ENCODE measurements at places on chromosomes 11 and 22.

DNA sequence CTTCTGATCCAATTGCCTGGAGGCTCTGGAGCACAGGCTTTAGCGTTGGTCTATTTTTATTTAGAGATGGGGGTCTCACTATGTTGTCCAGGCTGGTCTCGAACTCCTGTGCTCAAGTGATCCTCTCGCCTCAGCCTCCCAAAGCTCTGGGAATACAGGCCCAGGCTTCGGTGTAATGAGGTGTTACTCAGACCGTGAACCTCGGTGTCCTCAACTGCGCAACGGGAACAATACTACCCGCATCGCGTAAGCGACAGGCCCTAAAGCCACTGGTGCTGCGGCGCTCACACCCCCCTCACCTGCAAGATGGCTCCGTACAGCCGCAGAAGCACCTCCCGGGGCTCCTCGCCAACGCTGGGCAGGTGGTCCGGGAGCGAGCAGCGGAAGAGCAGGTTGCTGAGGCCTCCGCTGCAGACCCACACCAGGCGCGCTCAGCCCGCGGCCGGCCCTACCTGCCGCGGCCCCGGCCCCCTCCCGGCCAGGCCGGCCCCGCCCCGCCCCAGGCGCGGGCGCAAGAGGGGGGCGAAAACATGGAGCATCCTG is 628 bp downstream of the CHKB start:
- no peak for DNase-seq

DNA sequence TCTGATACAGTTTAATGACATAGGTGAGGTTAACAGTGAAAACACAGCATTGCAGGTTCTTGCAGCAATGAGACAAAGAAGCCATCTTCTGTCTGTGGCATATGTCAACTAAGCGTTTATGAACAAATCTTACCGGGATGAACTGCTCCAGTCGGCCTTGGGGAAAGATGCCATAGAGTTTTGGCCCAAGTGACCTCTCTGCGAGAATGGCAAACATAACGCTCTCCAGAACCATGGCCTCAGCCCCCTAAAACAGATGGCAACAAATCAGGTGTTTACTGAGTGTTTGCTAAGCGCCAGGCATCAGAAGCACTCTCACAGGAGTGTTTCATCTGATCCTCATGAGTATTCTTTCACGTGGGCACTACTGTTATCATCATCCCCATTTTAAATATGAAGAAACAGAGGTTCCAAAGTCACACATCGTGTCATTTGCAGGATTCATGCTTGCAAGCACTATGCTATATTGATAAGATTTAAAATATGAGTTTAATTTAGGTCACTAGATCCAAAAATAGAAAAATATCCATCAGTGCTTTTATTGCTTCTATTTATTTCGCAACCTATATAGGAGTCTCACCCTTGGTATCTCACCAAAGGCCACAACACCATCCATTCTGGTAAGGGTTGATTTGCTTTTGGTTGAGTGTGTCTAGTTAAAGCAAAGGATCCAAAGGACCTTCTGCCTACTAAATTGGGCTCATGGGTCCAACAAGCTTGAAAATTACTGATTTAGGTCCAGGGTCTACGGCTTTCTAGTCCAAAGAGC is 35.9 kb downstream of the TCIRG1 start:
- DNase-seq, result no peak

- DNase-seq, result no peak
Measured at GRCh38 chr22:22098457-22099193, 116.0 kb upstream of the TOP3B start.

DNA sequence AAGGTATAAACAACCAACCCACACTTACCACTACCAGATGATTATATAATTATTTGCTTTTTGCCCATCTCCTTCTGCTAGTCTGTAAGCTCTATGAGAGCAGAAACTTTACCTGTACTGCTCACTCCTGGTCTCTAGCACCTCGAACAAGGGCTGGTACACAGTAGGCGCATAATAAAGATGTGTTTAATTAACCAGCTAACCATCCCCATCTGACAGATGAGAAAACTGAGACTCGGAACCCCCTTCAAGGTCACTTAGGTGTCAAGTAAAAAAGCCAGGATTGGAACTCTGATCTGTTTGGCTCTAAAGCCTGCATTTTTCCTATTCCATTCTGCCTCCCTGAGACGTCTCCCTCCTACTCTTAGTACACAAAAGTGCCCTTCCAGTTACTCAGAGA is 370.3 kb downstream of the TENM4 start:
- DNase-seq, result no peak

- no peak for DNase-seq
Measured at GRCh38 chr11:111099028-111099713, 146.4 kb upstream of the POU2AF2 start.

- DNase-seq, result no peak
Measured at GRCh38 chr11:14229472-14229871, 129.5 kb downstream of the RRAS2 start.

DNA sequence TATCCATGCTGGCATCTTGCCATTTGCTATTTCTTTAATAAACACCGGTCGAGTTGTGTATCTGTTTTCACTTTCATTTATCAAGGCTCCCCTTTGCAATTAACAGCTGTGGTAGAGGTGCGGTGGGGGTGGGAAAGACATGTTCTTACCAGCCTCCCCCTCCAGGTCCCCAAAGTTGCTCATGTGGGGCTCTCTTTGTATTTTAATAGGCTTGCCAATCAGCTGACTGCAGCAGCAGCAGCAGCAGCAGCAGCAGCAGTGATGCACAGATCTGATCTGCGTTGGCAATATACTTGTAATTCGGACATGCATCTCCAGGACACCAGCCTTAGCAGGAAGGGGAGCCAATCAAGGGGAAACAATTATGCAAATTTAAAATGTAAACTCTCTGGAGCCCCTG is 40.3 kb upstream of the E2F8 start:
- no peak for DNase-seq

- no peak for DNase-seq
Measured at GRCh38 chr11:70580036-70580805, 181.9 kb downstream of the CTTN start.

DNA sequence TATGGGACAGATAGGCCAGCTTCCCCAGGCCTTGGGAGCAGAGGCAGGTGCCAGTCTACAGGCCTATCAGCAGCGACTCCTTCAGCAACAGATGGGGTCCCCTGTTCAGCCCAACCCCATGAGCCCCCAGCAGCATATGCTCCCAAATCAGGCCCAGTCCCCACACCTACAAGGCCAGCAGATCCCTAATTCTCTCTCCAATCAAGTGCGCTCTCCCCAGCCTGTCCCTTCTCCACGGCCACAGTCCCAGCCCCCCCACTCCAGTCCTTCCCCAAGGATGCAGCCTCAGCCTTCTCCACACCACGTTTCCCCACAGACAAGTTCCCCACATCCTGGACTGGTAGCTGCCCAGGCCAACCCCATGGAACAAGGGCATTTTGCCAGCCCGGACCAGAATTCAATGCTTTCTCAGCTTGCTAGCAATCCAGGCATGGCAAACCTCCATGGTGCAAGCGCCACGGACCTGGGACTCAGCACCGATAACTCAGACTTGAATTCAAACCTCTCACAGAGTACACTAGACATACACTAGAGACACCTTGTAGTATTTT is 26.6 kb upstream of the L3MBTL2 start:
- peak; percentile 12 for DNase-seq

DNA sequence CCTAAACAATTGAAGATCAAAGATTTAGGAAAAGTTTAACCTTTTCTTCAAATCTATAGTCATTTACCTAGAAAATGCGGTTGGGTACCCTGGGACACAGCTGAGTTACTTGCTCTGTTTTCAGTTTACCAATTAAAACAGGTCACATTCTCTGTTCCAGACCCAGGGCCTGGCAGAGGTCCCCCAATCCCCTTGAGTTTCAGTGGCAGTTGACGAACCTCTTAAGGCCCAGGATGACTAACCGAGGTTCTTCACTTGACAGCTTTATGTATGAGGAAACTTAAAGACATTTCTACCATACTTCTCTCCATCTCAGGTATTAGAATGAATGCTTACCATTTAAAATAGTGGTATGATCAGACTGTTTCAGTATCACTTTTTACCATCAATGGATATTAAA is 16.3 kb downstream of the LDHAL6A start:
- DNase-seq, result no peak

DNA sequence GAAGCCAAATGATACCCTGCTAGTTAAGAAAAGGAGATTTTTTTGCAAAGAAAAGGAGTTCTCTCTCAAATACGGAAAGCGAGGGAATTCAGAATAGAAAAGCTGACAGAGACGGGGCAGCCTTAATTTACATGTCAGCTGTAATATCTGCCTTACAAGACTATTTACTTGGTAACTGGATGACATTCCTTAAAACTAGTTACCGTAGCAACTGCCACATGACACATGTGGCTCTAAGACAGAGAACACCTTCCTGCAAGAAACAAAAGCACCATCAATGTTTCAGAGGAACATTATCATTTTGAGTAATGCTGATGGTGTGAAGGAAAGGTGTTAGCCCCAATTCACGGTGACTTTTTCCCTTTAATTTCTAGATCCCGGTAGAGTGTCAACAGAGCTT is 222.1 kb downstream of the LRRC4C start:
- no peak for DNase-seq

DNA sequence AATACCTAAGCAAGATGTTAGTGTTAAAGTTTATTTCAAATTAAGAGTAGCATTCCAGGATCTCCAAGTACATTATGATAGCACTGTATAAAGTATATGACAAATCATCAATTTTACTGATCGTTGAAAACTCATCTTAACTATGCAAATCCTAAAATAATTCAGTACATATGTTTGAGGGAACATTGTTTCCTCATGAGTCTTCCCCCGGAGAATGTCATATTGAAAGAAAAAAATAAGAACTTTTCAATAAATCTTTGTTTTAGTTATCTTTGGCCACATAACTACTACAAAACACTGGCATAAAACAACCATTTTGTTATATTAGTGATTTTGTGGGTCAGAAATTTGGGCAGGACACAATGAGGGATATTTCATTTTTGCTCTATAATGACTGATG is 135.4 kb downstream of the METTL15 start:
- DNase-seq, result no peak

DNA sequence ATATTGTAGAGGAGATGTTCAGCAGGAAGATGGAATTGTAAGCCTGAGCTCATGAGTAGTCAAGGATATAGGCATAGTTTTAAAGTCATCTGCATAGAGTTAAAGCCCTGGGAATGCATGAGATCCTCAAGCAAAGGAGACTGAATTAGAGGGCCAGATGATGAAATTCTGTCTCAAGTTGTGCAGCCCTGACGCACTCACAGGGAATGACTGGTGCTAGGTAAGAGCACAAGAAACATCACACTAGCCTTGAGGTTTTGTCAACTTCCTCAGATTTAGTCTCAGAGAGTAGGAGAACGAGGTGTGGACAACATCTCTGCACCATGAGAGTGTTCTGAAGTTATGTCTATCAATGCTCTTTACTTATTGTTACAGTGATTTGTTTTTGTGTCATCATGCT is 5.8 kb downstream of the RAB38 start:
- DNase-seq, result no peak

DNA sequence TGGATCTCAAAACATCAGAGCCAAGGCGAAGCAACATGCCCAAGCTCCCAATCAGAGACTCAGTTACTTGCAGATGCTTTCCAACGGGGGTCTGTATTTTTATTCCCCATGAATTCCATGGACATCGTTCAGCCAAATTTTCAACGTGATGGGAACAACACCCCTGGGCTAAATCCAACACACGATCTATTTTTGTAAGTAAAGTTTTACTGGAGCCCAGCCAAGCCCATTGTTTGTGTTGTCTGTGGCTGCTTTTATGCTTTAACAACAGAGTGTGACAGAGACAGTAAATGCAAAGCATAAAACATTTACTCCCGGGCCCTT is 33.7 kb downstream of the SLC5A1 start:
- no peak for DNase-seq

- DNase-seq, result no peak
Measured at GRCh38 chr22:21015466-21016006, 571 bp downstream of the P2RX6 start.

DNA sequence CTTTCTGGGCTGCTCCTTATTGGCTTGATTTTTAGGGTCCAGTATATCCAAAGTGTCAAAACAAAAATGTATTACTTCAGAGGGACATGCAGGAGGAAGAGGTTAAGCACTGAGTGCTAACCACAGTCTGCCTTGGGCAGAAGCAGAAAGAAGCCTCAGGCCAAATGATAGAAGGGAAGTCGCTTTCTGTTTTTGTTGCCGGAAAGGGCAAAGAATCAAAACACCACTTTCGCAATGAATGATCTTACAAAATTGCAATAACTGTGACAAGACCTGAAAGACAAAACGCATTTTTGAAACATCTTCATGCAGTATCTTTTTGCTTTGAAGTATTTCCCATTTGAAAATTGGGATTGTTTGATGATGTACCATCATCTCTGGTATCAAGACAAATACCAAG is 70.1 kb upstream of the PICALM start:
- no peak for DNase-seq

GRCh38 chr11:77475206-77475605 is 1.3 kb upstream of the PAK1 start:
- no peak for DNase-seq

DNA sequence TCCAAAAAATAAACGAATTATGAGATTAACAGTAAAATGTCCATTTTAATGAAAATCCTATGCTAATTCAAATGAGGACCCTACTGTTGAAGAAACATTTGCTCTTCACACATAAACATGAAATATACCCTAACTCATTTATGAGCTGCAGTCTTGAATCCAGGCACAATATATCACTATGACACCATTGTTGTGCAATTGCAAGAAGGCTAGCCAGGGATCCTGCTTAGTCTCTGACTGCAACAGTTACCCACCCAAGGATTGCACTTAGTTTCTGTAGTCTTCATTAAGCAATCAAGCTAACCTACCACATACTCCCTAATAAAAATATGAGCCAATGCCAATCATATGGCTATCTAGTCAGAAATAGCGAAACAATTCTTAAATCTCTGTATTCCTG is 981.0 kb upstream of the FAT3 start:
- DNase-seq, result no peak

DNA sequence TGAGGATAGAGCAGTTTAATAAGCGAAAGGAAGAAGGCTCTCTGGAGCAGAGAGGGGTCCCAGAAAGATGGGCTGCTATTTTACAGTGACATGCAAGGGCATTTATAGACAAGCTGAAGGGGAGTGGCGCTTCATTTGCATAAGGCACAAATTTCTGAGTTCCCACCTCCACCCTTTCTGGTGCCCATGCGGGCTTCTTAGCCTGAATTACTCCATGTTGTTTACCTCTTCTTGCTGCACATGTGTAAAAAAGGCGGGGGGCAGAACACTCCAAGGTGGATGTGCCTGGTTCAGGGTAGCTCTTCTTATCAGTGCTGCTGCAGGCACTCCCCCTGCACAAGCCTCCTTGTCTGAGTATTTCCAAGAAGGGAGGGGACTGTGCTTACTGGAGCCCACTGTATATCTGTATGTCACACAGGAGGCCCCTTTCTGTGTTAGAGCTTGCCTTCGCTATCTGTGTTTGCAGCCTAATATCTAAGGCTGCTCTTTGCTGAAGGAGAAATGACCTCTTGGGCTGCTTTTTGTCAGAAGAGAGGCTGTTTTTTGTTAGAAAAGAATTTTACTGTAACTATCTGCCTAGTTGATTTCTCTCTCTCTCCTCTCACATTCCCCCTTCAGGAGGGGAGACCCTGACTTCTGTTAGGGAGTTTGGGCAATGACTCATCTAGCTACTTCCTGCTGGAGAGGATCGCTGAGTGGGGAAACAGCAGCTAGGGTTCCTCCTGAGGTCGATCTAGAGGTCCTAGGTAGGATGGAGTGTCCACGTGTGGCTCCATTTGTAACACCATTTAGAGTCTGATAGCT is 1057.0 kb upstream of the CNTN5 start:
- no peak for DNase-seq

All from NCI-H2029 (cell line).